ENCODE measurements at places on chromosomes 2 and 18. TPM values are rescaled to one million over a fixed set of nuclear protein-coding genes. Genes with fewer than 3 reads are reported as not detected.

The GREB1 gene
- 0.41 TPM for polyA plus RNA-seq

The KCNG2 gene
- polyA plus RNA-seq: not detected

The IL1A gene
- not detected for polyA plus RNA-seq

The PJVK gene
- polyA plus RNA-seq: 0.38 TPM

The RAD51AP2 gene
- not detected for polyA plus RNA-seq

The AQP12B gene
- polyA plus RNA-seq: not detected

The KIAA1328 gene
- 10.8 TPM for polyA plus RNA-seq

The NETO1 gene
- polyA plus RNA-seq: not detected

The GALR1 gene
- polyA plus RNA-seq: not detected

The FSHR gene
- not detected for polyA plus RNA-seq

The AOX1 gene
- not detected for polyA plus RNA-seq

The RASGRP3 gene
- polyA plus RNA-seq: 1.1 TPM

The RTP5 gene
- not detected for polyA plus RNA-seq

The SNED1 gene
- 3.0 TPM for polyA plus RNA-seq

The CD8B gene
- polyA plus RNA-seq: 2,320 TPM

All from naive thymus-derived CD8-positive, alpha-beta T cell (primary cell).